Hematopoietic multipotent progenitor cell treated with erythropoietin and hydrocortisone succinate and interleukin-3 and kit ligand, for 17 days (in vitro differentiated cells): ENCODE measurements at places on chromosomes 7 and 10.
A peak's percentile ranks its signal among the peaks of the same experiment; 100 is the strongest.

- no peak for DNase-seq
Observed at GRCh38 chr10:77532068-77532467, 105.5 kb downstream of the KCNMA1 start.

DNA sequence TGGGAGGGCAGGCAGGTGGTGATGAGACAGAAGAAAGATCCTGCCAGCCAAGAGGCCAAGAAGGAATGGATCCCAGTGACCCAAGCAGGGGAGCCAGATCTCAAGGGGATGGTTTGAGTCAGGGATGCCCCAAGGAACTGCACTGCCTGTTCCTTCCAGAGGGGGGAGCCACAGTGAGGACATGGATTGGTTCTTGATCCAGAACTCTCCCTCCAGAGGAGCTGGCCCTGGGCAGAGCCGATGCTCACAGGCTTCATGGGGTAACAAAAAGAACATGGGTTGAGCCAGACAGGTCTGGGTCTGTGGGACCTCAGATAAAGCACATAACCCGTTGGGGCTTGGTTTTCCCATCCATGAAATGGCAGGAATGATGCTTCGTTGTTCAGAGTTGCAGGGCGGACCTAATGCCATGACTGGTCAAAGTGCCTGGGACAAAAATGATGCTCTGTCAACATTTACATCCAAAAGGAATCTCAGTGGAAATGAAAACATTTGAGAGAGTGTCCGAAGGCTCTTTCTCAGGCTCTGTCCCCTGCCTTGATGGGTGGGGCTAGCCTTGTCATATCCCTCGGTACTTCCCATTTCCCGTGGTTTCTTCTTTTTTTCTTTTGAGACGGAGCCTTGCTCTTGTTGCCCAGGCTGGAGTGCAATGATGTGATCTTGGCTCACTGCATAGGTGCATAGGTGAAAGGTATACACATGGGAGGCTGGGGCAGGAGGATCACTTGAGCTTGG is 4.7 kb upstream of the DENND2A start:
- peak; percentile 24 for DNase-seq

DNA sequence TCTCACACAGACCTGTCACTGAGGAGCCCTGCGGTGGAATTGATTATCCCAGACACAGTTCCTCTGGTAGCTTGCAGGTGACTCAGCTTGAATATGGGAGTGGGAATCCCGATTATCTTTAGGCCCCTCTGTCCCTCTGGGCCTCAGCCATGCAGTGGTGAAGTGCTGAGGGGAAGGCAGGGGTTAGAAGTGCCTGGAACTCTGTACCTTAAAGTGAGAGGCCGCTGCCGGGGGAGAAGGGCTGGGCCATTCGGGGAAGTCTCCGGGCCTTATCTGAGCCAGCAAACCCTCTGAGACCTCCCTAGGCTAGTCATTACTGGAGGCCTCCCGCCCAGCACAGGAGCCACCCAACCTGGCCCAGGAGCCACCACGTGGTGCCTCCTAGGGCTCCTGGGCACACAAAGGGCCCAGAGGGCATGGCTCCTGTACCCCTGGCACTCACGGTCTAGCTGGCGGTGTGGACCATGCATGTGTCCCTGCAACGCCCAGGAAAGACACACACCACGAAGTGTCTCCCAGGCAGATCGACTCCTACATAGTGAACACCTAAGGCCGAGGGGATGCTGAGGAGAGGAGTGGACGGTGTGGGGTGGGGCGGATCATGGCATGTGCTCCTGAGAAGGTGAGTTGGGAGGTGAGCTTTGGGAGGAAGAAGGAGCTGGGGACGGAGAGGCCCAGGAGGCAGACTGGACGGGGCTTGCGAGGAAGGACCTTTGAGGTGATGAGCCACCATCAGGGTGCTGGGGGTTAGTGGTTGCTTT is 56.2 kb downstream of the HK1 start:
- peak; percentile 73 for DNase-seq

GRCh38 chr10:36578306-36578705 is 547.1 kb upstream of the ANKRD30A start:
- no peak for DNase-seq

DNA sequence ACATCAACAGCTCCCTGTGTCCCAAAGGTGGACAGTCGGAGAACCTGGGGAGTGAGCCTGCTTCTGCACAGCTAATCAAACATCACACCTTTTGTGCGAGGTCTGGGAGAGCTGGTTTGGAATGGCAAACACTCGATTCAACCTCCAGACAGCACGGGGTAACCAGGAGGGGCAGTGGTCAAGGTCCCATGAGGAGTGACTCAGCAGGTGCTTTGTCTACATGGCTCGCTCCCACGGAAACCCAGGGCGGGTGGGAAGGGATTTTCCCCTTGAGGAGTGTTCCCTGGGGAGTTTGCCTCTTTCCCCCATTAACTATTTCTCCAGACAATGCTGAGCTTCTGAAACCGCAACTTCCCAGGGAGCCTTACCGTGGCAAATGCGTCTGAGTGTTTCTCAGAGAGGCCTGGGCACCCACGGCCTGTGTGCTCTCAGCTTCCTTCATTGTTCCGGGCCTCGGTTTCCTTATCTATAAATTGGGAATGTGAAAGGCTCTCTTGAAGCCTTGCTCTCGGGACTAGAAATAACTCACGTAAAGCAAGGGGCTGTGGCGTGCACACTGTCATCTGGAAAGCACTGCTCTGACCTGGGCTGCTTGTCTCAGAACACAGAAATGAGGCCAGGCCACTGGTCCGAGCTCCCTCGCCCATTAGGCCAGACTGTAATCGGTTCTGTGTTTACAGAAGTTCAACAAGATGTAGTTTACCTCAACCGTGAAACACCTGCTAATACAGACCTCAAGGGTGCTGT is 14.0 kb upstream of the GTPBP4 start:
- DNase-seq, result no peak

DNA sequence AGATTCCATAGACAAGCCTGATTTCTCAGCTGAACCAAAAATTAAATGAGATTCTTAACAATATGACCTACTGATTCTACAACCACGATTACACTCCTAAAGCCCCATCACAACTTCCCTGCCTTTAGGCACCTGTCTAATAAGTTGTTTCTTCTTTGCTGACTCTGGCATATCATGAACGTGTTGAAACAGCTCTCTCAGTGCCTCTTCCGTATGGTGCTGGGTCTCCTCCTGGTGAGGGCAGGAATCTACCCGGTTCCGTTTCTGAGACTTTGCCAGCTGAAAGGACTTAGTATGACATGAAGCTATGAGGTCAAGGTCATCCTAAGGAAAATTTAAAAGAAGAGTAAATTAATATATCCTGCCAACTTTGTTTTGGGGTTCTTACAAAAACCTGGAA is 48.6 kb downstream of the ARHGAP19 start:
- DNase-seq, result no peak
